ENCODE measurements at places on chromosomes 13 and 19.
A peak's percentile ranks its signal among the peaks of the same experiment; 100 is the strongest.

GRCh38 chr13:91747186-91747585 is 348.8 kb downstream of the GPC5 start:
- no peak for DNase-seq

- DNase-seq: no peak
These were observed 17.2 kb upstream of the DACT3 start for GRCh38 chr19:46678110-46678732.

DNA sequence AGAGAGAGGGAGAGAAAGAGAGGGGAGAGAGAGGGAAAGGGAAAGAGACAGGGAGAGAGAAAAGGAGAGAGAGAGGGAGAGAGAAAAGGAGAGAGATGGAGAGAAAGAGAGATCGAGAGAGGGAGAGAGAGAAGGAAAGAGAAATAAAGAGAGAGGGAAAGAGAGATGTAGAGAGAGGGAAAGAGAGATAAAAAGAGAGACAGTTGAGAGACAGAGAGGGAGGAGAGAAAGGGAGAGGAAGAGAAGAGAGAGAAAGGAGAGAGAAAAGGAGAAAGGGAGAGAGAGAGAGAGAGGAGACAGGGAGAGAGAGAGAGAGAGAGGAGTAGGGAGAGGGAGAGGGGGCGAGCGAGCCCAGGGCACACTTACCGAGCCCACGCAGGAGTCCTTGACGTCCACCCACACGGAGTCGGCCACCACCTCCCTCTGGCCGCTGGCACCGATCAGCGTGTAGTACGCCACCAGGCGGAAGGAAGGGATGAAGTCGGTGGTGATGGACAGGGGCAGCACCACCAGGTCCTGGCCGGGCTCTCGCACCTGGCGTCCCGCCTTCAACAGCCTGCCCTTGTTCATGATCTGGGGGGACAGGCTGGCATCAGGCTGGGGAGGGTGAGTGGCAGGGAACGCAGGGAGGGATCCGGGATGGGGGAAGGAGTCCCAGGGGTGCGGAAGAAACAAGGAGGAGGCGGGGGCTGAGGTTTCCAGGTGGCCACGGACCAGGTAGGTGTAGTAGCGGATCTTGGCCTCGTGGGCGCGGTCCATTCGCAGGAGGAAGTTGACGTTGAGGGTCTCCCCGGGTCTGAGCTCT is 10.0 kb downstream of the C3 start:
- no peak for DNase-seq

DNA sequence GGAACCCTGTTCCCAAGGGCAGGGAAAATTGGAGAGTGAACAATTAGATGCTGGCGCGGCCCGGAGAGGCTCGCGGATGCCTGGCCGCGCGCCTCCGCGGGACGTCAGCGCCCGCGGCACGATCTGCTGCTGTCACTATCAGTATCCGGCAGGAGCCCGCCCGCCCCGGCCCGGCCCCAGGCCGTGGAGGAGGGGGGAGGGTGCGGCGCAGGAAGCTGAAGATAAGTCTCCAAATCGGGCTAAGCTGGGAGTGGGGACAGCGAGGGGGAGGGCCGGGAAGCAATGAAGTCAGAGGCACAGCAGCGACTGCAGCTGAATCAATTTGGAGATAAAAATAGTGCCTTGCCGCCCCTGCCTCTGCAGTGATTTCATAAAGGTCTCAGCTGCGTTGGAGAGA is 441.5 kb upstream of the KLF12 start:
- peak; percentile 43 for DNase-seq

DNA sequence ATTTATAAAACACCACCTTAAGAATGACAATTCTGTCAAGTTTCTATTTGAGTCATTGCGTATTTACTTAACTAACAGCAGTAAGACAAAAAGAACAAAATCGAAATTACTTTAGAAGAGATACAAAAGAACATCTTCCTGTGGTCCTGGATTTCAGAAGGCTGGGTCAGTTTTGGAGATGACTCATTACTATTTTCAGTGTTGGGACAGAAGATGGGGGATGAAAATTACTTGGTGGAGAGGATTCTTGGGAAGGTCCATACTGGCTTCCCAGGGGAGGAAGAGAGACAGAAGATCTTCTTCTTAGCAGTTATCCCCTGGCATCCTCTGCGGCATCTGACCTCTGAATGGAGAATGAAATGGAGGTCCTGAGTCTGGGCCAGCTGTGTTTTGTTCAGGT is 33.5 kb upstream of the CSNK1A1L start:
- DNase-seq: no peak

GRCh38 chr13:20264271-20265018 is 32.3 kb upstream of the GJB6 start:
- no peak for DNase-seq

- no peak for DNase-seq
These were observed 3.4 kb upstream of the FLT3LG start for GRCh38 chr19:49470615-49470978.

- no peak for DNase-seq
These were observed 11.2 kb upstream of the ARHGEF18 start for GRCh38 chr19:7337380-7338194.

- DNase-seq: no peak
These were observed 774 bp downstream of the SLC7A10 start for GRCh38 chr19:33224694-33225457.

DNA sequence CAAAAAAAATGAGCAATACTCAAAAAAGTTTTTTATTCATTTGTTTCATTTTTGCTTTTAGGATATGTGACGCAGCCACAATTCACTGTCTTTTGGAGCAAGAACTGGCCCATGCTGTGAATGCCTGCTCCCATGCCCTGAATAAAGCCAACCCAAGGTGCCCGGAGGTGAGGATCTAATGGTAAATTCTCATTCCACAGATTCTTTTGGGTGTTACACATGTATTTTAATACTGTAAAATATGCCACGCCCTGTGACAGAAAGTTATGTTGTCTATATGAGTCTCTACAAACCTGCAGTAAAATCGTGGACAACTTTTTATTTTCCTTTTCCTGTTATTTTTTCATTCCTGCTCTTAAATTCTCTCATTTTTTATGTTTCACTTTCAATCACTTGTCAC is 57.5 kb upstream of the AKAP11 start:
- no peak for DNase-seq

DNA sequence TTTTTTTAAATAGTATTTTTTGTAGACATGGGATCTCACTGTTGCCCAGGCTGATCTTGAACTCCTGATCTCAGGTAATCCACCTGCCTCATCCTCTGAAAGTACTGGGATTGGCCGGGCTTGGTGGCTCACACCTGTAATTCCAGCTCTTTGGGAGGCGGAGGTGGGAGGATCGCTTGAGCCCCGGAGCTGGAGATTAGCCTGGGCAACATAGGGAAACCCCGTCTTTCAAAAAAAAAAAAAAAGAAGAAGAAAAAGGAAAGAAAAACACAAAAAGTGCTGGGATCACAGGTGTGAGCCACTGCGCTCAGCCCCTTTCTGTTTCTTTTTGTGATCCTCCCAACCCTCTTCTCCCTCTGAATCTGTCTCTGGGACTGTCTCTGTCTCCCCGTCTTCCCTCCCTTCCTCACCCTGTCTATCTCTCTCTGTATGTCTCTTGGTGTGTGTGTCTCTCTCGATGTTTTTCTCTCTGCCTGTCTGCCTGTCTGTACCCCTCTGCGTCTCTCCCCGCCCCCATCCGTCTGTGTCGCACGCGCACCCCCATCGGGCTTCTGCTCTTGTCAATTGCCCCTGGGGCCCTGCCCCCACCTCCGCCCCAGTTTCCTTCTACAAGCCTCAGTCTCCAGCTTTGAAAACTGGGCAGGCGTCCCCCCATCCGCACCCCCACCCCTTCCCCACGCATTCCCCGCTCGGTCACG is 540 bp upstream of the ZFP36 start:
- DNase-seq: no peak

GRCh38 chr19:7478843-7479227 is 10.0 kb downstream of the PEX11G start:
- no peak for DNase-seq

- DNase-seq: no peak
These were observed 130.2 kb downstream of the FGF9 start for GRCh38 chr13:21800837-21801616.

DNA sequence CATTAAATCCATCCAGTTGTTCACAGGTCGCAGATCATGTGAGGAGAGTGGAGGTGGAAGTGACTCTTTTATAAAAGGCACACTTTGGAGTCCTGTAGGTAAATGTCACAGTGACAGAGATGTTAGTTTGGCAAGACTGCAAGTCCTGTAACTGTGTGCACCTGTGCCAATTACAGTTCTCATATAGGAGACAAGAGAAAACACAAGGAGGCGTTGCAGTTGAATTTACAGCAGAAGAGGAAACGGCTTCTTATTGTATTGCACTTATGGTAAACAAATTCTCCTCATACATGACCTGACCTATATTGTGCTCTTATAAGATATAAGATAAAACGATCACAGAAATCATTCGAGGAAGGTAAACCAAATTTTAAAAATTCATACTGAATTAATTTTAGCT is 732.8 kb upstream of the SLC10A2 start:
- DNase-seq: no peak

DNA sequence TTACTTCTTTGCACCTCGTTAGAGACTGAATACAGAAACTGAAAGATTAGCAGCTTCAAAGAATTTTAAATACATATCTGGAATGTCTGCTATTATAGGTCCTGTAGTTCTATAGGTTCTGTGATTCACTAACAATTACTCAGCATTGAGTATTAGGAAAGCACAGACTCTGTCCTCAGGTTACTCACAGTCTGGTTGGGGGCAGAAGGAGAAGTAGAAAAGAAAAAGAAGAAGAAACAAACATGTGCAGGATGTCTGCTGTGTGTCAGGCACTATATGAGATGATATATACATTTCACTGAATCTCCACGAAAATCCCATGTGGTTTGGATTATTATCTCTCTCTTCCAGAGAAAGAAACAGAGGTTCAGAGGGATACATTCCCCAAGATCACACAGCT is 40.1 kb downstream of the SERTM1 start:
- no peak for DNase-seq

DNA sequence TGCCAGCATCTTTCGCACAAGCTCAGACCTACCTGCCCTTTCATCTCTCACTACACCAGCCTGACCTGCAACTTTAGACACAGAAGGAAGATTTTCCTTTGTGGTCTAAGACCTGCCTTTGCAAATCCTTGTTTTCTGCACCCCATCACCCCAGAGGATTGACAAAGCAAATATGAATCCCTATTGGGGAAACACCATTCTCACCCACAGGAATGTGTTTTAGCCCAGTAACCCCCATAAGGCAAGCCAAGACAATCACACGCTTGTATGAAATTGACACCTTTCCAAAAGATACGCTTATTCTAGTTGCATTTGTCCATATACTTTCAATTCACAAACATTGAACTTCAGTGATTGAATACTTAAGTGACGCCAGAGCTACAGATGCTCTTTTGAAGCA is 55.7 kb downstream of the SPATA13 start:
- DNase-seq: no peak

DNA sequence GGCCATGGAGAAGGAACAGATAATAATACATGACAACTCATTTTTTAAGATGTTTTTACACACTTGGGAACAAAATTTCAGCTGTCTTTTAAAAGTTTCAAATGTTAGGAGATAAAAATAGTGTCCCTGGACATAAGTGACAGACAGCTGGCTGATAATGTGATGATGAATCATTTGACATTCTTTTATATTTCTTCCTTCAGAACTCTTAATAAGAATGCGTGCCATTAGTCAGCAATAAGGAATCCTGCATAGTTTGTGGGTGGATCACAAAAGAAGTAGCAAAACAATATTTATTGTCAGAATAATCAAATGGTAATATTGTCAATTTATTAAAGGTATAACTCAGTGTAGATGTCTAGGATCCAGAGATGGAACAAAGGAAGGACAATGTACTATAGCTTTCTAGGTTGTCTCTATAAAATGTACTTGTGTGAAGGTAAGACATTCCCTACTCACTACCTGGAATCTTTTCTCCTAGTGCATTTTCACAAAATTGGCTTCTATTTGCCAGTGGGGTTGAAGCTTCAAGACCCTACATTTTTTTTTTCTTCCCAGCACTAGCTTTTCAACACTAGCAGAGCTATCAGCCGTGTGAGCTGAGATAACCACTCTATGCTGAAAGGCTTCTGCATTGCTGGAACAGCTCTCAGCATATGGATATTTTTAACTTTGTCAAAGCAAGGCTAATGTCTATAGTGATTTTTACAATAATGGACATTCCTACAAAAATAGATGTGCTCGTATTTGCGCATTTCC is 175.6 kb upstream of the SLITRK6 start:
- no peak for DNase-seq

GRCh38 chr13:31951215-31951678 is 80.3 kb upstream of the FRY start:
- DNase-seq: no peak

DNA sequence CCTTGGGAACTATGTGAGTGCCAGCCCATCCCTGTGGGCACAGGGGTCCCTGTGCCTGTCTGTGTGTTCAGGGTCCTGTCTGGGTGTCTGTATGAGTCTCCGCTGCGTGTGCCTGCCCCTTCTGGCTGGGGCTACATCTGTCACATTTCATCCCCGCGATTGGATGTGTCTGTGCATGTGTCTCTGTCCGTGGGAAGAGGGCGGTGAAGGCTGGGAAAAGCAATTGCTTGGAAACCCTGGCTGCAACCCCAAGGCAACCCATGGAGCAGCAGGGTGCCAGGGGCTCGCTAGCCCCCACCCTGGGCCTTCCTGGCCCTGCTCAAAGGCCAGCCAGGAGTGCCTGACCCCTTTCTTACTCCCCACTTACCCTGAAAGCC is 1.4 kb downstream of the MAG start:
- no peak for DNase-seq

DNA sequence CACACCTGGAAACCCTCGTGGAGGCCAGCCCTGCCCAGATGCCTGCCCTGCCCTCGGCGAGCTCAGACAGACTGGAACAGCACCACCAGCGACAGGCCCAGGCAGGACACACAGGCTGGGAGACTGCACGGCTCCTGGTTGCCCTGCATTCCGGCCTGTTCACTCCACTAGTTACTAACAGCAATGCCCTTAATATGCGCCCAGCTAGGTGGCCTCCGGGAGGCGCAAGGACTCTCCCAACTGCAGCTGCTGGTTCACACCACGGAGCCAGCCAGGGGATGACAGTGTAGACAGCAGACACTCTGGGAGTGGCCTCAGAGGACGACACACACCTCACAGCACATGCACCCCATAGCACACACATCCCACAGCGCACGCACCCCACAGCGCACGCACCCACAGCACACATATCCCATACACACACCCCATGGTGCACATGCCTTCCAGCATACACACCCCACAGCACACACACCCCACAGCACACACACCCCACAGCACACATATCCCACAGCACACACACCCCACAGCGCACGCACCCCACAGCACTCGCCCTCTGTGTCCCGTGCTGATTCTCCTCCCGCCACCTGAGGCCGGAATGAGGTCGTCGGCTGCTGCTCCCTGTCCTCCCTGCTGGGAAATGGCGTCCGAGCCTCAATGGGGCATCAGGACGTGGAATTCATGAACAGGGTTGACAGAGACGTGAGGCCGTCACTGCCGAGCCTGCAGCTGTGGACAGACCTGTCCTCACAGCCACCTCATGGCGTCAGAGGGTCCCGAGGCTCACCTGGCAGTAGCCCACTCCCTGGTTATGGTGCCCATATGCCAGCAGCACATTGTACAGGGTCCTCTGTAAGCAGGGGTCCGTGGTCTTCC is 13.6 kb downstream of the GRTP1 start:
- no peak for DNase-seq

- DNase-seq: no peak
These were observed 852.7 kb upstream of the KLHL1 start for GRCh38 chr13:70960841-70961443.

All from mesothelial cell of epicardium (in vitro differentiated cells).